Pancreas (tissue), 10 donors: ENCODE measurements at places on chromosomes 13 and 19.

GRCh38 chr19:7691497-7691896 lies 10.4 kb downstream of the FCER2 start:
- DNase-seq, result no peak

DNA sequence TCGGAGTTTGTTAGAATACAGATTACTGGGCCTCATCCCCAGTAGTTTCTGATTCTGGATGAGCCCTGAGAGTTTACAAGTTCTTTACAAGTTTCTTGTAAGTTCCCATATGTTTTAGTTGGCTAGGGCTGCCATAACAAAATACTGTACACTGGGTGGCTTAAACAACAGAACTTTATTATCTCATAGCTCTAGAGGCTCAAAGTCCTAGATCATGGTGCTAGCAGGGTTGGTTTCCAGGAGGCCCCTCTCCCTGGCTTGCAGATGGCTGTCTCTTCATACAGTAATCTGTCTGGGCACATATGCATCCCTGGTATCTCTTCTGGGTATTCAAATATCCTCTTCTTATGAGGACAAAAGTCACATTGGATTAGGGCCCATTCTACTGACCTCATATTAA lies 167.2 kb downstream of the KLF5 start:
- no peak for DNase-seq

GRCh38 chr13:42367831-42368230 lies 95.9 kb downstream of the AKAP11 start:
- no peak for DNase-seq

DNA sequence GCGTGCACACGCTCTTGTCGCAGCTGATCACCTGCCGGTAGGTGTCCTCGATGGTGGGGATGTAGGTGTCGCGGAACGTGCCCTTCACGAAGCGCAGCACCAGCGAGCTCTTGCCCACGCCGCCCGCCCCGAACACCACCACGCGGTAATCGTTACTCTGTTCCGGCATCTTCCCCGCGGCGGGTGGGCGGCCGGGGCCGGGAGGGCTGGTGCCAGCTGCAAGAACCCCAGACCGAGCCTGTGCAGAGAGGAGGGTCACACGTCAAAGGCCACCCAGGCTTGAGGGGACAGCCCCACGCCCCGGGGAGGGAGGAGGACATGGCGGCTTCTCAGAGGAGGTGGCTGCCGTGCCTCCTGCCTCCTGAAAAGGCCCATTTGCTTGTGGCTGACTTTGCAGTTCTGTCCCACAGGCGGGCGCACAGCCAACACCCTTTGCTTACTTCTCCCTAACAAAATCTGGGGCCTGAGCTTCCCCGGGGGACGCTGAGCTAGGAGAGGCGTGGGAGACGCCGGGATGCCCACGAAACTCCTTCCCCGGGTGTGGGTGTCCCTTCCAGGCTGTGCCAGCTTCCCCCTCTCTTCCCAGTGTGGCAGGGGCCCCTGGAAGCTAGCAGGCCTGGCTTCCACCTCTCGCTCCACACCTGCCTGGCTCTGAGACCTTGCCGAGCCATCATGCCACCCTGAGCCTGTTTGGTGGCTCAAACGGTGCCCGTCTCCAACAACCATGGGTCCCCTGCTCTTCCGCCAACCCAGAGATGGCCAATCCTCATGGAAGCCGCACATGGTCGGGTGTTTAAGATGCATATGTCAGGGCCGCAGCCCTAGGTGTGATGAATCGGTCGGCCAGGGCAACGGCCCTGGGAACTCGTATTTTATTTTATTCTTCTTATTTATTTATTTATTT lies 3.3 kb downstream of the DIRAS1 start:
- DNase-seq, result no peak

DNA sequence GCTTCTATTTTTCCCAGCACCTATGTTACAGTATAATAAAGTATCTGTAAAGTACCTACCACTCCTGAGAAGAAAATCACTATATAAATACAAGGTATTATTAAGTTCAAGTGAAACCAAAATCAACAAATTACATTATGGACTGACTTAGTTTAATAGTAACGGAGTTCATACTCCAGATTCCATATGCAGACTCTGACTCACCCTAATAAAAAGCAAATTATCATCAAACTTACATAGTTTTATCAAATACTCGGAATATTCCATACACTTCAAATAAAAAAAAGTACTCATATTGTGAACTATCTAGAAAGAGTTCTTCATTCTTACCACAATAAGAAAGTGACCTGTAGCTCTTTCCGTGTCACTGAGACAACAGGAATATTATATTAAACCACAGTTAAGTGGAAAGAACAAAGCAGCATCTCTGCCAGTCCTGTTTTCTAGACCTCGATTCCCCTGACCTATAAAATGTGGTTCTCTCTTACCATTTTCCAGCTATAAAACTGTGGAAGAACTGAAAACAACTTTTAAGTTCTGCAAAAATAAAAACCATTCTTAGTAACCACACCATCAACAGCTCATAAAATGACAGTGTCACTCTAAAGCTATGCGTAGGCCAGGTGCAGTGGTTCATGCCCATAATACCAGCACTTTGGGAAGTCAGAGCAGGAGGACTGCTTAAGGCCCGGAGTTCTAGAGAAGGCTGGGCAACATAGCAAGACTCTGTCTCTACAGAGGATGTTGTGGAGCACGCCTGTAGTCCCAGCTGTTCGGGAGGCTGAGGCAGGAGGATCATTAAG lies 42.6 kb downstream of the USP12 start:
- no peak for DNase-seq

DNA sequence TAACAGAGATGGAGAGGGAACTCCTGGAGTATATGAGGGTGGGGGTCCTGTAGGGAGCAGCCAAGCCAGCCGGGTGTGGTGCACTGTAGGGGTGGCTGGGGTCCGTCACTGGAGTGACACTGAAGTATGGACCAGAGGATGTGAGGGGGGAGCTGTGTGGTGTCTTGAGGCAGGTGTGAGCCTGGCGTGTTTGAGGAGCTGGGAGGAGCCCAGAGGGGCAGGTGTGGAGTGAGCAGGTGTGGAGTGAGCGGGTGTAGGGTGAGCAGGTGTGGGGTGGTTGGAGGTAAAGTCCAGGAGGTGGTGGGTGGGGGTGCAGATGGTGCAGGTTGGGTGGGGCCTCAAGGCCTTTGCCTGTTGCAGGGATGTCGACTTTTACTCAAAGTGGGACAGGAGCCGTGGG lies 5.9 kb downstream of the B3GNT8 start:
- no peak for DNase-seq

GRCh38 chr13:52845766-52846566 lies 2.5 kb downstream of the PCDH8 start:
- no peak for DNase-seq
